ENCODE measurements at places on chromosomes 12 and 14.

DNA sequence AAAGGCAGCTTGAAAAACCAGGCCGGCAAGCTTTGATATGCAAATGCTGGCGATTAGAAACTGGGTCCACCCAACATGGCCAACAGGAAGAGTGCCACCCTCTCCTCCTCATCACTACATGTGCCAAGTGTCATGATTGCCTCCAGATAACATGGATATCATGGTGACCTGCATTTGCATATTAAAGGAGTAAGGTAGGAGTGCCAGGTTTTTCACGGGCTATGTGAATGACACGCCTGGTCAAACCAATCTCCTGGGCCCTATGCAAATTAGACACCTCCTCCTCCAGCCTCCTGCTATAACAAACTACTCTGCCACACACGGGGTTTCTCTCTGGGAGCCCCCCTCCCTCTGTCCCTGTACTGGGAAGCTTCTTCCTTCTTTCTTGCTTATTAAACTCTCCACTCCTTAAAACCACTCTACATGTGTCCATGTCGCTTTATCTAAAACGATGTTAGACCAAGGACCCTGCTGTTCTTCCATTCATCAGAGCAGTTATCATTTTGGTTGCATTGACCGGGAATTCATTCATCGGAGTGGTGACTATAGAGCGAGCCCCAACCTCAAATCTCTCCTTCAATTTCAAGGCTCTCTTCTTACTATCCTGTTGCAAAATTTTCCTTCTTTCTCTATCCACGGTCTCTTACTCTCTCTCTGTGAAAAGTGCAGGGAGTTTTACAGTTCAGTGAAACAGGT lies 27.5 kb downstream of the APOBEC1 start:
- DNase-seq = no peak

DNA sequence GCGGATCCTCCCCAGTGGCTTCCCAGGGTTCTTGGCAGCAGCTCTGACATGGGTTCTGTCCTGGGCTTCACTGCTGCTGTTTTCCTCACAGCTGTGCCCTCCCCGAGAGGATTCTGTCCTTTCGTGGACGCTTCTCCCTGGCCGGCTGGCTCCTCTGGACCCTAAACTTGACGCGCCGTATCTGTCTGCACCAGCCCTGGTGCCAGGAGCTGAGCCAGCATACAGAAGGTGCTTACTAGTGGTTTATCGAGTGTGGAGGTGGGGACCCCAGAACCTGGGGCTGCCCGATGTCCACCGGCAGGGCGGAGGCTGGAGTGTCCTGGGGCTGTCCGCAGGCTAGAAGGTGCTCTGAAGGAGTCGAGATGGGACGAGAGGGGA lies 17.2 kb downstream of the FBRSL1 start:
- no peak for DNase-seq

DNA sequence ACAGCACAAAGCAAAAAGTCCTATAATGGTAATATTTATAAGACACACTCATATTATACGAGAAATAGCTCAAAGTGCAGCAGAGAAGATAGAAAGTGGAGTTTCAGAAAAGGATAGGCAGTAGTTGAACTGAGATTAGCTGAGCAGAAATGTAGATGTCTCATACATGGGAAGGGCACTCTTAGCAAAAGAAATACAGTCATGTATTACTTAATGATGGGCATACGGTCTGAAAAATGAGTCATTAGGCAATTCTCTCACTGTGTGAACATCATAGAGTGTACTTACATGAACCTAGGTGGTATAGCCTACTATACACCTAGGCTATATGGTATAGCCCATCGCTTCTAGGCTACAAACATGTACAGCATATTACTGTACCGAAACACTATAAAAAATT lies 671.3 kb downstream of the RPS29 start:
- no peak for DNase-seq

GRCh38 chr12:105840384-105840783 lies 298.4 kb downstream of the NUAK1 start:
- no peak for DNase-seq

GRCh38 chr12:86148071-86148470 lies 108.1 kb downstream of the MGAT4C start:
- DNase-seq = no peak

DNA sequence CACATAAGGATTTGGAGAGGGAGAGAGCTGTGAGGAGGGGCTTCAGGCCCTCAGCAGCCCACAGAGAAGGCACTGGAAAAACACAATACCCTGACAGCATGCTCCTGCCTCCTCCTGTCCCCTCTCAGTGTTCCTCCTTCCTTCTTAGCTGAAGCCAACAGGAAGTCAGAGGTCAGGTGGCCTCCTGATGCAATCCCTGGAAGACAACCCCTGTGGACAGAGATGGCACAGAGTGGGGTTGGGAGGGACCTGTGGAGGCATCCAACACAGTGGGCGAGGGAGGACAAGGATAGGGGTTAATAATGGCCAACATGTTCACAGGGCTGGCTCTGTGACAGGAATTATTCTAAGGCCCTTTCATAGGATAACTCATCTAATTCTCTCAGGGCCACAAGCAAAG lies 15.4 kb upstream of the IFI27L2 start:
- DNase-seq = no peak

DNA sequence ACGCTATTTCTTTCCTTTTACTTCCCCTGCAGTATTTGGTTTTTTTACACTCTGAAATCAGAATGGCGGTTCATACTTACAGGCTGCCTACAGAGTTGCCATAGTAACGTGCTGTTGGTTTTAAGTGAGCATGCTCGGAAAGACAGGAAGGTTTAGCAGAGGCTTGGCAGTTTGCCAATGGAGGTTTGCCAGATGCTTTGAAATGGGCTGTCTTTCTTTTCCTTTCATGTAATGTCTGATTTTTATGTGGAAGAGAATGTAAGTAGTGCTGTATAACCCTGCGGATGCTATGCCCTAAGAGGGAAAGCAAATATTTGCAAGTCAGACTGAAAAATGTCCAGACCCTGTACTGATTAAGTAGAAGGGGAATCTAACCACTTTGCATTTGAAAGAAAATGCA lies 32.8 kb downstream of the ARID4A start:
- DNase-seq = no peak

DNA sequence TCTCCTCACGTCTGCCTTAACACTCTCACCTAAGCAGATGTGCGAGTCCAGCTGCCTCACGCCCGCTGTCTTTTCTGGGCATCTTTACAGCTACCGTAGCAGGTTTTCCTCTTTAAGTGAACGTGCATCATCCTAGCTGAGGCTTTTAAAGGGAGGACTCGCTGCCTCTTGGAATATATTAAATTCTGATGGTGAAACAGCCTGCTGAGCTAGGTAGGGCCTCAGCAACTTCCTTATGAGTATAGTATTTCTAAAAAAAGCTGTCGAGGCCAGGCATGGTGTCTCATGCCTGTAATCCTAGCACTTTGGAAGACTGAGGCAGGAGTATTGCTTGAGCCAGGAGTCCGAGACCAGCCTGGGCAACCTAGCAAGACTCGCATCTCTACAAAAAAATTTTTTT lies 32.2 kb downstream of the TESC start:
- DNase-seq = no peak

DNA sequence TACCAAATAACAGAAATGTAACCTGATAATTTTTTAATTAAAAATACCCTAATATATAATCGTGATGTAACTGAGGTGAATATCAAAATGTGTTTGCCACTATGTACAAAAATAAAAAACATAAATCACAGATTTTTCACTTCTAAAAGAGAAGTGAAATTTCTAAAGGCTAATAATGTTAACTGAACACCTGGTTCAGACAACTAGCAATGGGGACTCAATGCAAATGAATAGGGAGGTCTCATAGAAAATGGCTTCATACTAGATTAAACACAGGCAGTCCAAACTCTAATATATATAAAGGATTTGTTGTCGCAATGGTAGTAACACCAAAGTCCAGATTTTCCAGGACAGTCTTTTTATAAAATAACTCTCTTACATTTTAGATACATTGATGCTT lies 365.4 kb upstream of the ATP2B1 start:
- DNase-seq = no peak

DNA sequence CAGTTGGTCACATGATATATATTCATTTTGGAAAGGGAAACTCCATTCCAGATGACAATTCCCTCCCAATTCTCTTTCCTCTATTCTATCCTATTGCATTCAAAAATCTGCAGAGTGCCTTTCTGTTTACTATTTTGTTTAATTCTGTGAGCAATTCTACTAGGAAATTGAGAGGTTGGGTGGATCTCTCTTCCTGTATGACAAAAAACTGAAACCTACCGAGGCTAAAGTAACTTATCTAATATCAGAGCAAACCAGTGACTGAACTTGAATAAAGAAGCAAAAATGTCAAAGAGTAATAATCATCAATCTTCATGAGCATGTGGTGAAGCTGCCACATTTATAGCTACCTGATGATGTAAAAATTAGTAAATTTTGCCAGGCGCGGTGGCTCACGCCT lies 16.6 kb upstream of the ACTN1 start:
- DNase-seq = no peak

DNA sequence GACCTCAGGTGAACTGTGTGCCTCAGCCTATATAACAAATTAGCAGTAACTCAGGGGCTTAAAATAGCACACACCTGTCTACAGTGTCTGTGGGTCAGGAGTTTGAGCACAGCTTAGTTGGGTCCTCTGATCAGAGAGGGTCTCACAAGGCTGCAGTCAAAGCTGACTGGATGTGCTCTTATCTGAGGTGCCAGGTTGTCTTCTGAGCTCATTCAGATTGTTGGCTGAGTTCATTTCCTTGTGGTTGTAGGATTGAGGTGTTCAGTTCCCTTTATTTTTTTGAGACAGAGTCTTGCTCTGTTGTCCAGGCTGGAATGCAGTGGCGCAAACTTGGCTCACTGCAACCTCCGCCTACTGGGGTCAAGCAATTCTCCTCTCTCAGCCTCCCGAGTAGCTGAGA lies 164.7 kb downstream of the ADCK1 start:
- DNase-seq = no peak

DNA sequence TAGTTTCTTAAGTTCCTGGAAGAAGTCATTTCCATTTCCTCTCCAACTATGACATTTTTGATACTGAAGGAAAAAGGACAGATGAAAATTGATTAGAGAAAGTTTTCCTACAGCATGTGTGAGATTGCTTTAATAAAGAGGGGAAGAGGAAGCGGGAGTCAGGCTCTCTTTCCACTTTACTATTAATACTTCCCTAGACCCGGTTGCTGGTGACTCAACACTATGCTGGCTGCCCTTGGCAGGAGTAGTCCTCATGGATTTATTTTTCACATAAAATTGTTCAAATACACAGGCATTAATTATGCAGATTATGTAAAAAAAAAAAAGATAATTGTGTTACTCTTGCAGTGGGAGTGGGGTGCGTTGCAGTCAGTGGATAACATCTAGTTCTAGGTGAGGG lies 293.4 kb downstream of the EGLN3 start:
- no peak for DNase-seq

DNA sequence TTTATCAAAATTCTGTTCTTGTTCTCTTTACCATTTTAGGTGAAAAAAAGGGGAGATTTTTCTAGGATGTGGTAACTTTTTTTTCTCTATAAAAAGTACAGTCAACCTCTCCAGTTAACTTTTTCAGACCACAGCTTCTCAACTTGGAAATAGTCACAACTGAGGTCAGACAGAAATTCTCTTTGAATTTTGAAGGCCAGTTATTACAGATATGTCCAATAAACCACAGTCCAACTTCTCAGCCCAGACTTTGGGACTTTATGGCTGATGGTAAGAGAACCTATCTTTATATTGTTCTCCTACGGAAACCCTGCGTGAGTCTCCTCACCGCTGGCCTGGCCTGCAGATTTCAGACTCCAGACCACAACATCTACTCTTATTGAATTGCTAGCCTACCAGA lies 176.7 kb downstream of the DACT1 start:
- no peak for DNase-seq

- no peak for DNase-seq
Observed at GRCh38 chr12:117986705-117987469, 18.1 kb upstream of the KSR2 start.

GRCh38 chr14:88089445-88089844 lies 84.5 kb downstream of the GPR65 start:
- DNase-seq = no peak

- DNase-seq = no peak
Observed at GRCh38 chr14:68043752-68044151, 224.2 kb downstream of the RAD51B start.

DNA sequence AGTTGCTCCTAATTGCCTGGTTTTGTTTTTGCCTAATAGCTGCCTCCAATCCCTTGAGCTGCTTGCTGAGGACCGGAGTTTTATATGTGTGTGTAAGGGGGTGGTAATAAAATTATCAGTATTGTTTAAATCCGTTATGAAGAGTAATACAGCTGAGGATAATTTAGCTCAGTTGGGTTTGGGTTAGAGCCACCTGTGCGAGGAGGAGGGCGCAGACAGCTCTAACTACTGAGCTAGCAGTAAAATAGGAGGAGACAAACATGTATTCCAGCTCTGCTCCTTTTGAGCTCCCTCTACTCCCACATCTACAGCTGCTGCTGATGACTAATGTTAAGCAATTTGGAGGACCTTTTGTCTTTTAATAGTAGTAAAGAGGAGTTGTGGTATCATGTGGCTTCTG lies 61.5 kb downstream of the SPATS2 start:
- DNase-seq = no peak

- peak; percentile 23 for DNase-seq
Observed at GRCh38 chr12:7460375-7461259, 16.7 kb upstream of the CD163L1 start.

DNA sequence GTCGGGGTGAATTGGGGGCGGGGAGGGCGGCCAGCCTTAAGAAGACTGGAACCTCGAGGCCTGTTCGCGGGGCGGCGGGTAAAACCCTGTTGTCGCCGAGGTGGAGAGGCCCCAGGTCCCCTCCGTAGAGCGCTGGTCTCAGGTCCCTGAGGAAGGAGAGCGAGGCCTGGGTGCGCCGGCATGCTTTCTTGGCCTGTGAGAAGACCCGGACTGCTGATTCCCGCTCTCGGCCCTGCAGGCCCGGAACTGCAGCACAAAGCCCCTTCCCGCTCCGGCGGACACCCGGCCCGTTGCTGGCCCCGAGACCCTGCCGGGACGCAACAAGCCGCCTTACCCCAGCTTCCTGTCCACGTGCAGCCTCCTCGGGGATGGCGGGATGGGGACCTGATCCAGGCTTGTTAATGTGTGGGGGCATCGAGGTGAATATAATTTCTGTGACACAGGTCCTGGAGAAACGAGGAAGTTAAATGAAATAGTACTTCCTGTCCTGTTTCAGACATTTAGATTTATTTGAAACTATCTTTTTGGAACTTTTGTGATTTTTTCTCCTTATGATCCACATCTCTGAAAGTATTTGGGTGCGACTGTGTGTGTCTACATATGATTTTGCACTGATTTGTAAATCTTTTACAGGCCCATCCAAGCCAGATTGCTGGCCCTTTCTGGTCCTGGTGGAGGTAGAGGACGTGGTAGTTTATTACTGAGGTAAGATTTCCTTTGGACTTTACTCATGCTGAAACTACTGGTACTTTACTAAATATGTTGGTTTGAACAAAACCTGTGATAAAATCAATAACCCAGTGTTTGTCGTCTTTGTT lies 600 bp downstream of the PNN start:
- no peak for DNase-seq

- DNase-seq = no peak
Observed at GRCh38 chr14:94654071-94654861, 42.1 kb downstream of the SERPINA3 start.

DNA sequence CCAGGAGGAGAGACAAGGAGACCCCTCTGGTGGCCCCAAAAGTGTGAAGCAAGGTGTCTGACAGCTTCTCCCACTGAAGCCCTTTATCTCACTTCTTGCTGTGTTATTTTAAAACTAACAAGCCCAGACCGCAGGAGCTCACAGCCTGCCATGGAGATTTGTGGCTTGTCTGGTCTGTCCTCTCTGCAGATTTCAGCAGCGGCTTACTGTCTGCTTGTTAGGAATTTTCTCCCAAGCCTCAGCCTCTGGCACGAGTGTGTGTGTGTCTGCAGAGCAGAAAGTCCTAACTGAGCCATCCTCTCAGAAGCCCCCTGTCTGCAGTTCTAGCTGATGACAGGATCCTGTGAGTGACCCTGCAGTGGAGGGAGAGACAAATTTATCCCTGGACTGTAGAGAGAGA lies 87.9 kb upstream of the HSPB8 start:
- no peak for DNase-seq

All from D721Med (cell line).